Right hindlimb (tissue), 1 donor: ENCODE measurements at places on chromosomes 16 and 17.

- DNase-seq, result no peak
Measured at GRCh38 chr16:31414706-31415105, 13.5 kb downstream of the COX6A2 start.

DNA sequence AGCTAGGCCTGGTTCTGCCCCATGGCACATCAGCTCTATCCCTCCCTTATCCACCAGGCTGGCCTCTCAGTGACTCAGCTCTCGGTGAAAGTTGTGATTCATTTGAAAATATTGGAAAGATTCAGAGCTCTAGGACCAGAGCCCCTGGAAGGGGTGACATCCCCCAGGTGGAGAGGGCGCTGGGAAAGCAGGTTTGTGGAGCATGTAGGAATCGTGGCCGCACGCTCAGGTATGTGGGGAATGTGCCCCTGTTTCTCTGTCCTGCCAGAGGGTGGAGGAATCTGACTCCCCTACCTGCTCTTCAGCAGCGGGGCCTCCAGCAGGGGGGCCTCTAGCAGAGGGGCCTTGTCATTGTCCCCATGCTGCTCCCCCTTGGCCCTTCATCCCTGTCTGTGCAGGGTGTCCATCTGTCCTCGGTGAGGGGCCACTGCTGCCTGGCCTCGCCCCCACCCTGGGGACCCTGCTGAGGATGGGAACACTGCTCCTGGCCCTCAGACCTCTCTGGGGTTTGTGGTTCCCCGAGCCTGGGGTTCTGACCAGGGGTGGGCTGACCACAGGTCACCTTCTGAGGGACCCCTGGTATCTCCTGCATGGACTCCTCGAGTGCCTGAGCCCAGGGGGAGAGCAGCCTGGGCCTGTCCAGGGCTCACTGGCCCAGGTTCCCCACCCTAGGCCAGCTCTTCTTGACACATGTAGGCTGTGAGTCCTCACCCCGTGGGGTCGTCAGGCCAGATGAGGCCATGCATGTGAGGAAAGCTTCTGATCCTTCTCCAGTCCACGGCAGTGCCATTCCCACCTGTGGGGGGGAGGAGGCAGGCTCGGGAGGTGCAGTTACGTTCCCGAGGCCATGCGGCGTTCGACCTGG is 47.5 kb downstream of the NT5M start:
- no peak for DNase-seq

DNA sequence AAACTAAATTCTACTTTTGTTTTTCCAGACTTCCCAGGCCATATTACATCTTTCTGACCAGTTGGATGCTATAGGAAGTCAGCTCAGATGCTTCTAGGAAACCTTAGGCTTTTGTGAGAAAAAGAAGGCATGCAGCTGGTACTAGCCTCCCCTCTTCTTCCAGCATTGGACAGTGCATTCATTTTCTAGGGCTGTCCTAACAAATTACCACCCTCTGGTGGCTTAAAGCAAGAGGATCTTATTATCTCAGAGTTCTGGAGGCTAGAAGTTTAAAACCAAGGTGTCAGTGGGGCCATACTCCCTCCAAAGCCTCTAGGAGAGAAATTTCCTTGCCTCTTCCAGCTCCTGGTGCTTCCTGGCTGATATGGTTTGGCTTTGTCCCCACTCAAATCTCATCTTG is 467.8 kb downstream of the SLC39A11 start:
- no peak for DNase-seq

- DNase-seq, result no peak
Measured at GRCh38 chr16:8894736-8895334, 12.7 kb downstream of the LITAFD start.

GRCh38 chr17:51907041-51907440 is 251.5 kb downstream of the CA10 start:
- DNase-seq, result no peak

DNA sequence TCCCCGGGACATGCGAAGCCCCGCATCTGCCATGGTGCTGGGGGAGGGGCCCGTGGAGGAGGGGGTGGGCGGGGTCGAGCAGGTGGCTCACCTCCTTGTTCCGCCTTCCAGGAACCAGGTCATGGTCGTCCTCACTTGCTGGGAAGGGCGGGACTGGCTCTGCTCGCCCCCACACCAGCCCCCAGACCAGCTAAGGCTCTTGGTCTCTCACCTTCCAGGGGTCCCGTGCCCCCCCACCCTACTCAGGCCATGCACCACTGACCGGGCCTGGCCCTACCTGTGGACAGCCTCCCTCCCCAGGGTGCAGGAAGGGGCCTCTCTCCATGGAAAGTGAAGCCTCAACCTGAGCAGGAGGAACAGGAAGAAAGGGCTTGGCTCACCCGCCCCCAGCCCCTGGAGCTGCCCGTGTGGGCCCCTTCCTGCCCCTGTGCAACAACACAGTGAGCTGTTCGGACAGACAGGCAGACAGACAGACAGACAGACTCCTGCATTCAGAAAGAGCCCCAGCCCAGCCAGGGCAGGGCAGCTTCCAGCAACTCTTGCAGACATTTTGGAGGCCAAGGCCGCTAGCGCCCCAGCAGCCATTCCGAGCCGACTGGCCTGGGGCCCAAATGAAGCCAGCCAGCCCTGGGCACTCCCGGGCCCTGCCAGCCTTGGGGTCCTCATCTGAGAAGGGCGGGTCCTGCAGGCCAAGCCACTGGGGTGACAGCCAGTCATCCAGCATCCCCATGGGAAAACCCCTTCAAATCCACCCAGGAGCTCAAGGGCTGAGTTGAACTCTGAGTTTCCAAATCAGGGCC is 8.1 kb upstream of the KREMEN2 start:
- no peak for DNase-seq

- no peak for DNase-seq
Measured at GRCh38 chr17:51850201-51850600, 308.3 kb downstream of the CA10 start.

GRCh38 chr17:81566461-81567126 is 14.4 kb upstream of the FAAP100 start:
- peak; percentile 89 for DNase-seq
